Brain (organoid and tissue), 16 donors: ENCODE measurements at places on chromosomes 7 and 10. TPM values are rescaled to one million over a fixed set of nuclear protein-coding genes. Genes with fewer than 3 reads are reported as not detected.

The KCP gene
- 0.29 TPM for polyA plus RNA-seq

The GIMAP2 gene
- 0.68 TPM for polyA plus RNA-seq

The PRKG1 gene
- polyA plus RNA-seq, result 0.31 TPM

The DPP6 gene
- 16.7 TPM for polyA plus RNA-seq

The PIK3CG gene
- 0.29 TPM for polyA plus RNA-seq

The CNPY1 gene
- 0.97 TPM for polyA plus RNA-seq

The SPDYE16 gene
- not detected for polyA plus RNA-seq

The NFKB2 gene
- polyA plus RNA-seq, result 6.8 TPM

The MUC3A gene
- polyA plus RNA-seq, result 0.12 TPM

The SLIT1 gene
- polyA plus RNA-seq, result 24.9 TPM

The SMKR1 gene
- 9.1 TPM for polyA plus RNA-seq

The SPDYE8 gene
- not detected for polyA plus RNA-seq

The ADGRA1 gene
- polyA plus RNA-seq, result 7.4 TPM

The MALRD1 gene
- polyA plus RNA-seq, result 0.24 TPM

The PPP1R9A gene
- 3.8 TPM for polyA plus RNA-seq

The TAF5 gene
- 4.3 TPM for polyA plus RNA-seq
